Germinal center (tissue), 1 donor: ENCODE measurements at places on chromosomes 12 and 14.

DNA sequence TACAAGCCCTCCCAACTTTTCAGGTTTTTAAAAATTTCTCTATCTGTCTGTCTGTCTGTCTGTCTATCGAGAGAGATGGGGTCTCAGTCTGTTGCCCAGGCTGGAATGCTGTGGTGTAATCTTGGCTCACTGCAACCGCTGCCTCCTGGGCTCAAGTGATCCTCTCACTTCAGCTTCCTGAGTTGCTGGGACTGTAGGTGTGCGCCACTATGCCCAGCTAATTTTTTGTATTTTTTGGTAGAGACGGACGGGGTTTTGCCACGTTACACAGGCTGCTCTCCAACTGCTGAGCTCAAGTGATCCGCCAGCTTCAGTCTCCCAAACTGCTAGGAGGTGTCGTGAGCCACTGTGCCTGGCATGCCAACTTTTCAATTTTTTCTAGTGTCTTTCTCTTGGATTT, 437.2 kb downstream of the PCNX1 start:
- DNase-seq, result no peak

- DNase-seq, result no peak
These were observed 10.3 kb downstream of the ZBTB39 start for GRCh38 chr12:56995930-56996496.

- no peak for DNase-seq
These were observed 291.7 kb downstream of the NUAK1 start for GRCh38 chr12:105847068-105847467.

DNA sequence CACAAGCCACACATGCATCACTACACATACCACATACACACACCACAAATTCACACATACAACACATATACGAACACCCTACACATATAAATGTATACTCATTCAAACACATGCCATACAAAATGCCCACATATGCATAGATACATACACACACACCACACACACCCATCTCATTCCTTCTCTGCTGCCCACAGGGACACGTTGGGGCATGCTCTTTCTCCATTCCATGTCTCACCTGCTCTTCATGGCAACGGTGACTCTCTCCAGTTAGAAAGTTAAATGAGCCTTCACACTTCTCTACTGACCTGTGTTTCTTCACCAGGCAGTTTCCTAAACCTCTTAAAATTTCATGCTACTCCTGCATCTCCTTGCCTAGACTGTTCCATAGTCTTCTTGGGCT, 1194.8 kb downstream of the BCL11B start:
- no peak for DNase-seq

GRCh38 chr12:27340971-27341370, 8.3 kb downstream of the BMAL2 start:
- no peak for DNase-seq

GRCh38 chr12:75699728-75700496, 188.5 kb upstream of the KRR1 start:
- DNase-seq, result no peak

GRCh38 chr12:10113920-10114319, 15.1 kb upstream of the CLEC1A start:
- no peak for DNase-seq

DNA sequence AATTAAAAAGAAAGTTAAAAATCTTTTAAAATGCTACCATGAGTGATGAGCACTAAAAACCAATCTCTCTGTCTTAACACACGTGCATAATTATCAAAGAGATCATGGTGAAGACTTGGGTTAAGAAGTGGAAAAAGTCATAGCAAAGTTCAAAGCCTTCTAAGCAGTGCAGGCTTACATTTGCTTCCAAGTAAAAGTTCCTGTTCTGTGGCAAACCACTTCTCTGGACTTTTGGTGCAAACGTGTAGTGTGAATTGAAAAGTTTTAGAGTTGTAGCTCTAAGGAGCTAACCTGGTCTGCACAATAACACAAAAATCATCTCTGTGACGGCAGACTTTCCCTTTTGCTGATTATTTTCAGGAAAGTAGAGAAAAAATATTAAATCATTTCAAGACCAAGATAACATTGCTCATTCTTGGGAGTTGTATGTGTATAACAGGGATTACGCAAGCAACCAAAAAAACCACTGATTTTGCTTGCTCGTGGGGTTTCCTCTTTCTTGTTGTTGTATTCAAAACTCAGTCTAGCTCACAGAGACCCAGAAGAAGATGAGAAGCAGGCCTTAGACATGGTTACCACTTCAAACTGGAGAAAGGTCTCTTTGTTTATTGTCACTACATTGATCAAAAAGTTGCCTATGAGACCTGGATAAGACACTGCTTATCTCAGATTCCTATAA, 2.3 kb upstream of the GLIPR1 start:
- peak; percentile 27 for DNase-seq

- no peak for DNase-seq
These were observed 64.7 kb downstream of the RIMBP2 start for GRCh38 chr12:130651188-130651959.

GRCh38 chr14:29919845-29920244, 7.8 kb downstream of the PRKD1 start:
- no peak for DNase-seq

- no peak for DNase-seq
These were observed 153.9 kb downstream of the PIK3C2G start for GRCh38 chr12:18415227-18415626.

DNA sequence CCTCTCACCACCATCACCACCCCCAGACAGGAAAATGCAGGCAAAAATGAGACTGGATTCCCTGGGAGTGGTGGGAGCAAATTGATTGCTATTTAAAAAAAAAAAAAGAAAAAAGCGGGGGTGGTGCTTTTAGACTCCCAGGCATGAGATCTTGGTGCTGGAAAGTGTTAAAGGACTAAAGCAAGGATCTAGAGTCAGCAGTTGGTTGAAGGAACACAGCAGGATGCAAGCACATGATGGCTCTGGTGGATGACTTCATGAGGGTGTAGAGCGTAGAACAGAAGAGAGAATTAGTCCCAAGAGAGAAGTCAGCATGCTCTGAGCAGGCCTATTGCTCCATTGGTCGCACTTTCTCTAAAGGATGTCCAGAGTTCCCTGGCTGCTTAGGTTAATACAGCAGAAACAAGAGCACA, 183.8 kb upstream of the HMGA2 start:
- no peak for DNase-seq

- DNase-seq, result no peak
These were observed 231.2 kb downstream of the CHST11 start for GRCh38 chr12:104687823-104688573.

DNA sequence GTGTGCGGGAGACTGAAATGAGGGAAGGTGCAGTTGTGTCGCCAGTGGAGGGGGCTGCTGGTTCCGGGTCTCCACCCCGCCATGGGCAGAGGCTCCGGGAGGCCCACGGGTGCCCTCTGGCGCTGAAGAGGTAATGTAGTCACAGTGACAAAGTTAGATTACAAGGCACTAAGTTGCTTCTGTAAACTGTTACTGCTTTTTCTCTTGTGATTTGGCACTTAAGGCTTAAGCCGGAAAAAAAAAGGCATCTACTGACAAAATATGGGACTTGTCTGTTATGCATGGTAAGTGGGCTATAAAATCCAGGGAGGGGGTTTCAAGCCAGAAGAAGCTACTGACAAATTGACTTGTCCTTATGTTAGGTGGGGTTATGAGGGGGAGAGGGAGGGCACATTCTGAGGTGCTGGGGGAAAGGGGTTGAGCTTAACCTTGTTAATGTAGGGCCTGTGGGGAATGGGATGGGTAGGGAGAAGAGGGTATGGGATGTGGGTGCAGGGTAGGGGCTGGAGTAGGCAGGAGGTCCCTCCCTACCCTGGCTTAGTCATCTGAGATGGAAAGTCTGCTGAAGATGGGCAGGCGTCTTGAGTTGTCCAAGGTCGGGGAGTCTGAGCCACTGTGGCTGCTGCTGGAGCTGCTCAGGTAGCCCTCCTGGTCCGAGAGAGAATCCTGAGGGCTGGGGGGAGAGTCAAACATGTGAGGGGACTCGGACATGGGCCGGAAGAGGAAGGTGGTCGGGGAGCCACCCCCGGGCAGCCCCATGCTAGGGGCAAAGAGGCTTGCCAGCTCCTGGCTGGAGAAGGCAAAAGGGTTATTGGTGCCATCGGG, 3.7 kb downstream of the ZFP36L1 start:
- DNase-seq, result peak; percentile 81

- DNase-seq, result peak; percentile 24
These were observed at the start of gene IL23A for GRCh38 chr12:56338308-56339157. TSS of gene IL23A (plus strand) at chr12:56338884. CDS start at chr12:56339045, 161 bp downstream.

GRCh38 chr12:24903329-24904088, 45.4 kb downstream of the BCAT1 start:
- peak; percentile 25 for DNase-seq

DNA sequence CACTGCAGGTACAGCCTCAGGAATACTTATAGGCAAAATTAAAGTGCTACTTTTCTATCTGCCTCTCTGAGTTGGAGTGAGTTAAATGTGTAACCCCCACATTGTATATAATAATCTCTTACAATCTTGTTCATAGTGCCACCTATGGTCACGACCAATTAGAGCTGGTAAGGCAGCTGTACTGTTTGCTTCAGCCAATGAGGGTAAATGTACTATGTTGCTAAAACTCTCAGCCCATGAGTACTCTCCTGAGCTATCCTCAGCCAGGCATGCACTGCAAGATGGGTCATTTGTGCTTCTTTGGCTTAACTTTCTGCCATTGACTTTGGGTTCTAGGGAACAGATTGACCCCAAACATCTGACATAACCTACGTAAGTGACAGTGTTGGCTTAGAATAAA, 15.0 kb upstream of the MDM2 start:
- peak; percentile 94 for DNase-seq

GRCh38 chr14:92651758-92652406, 96.5 kb downstream of the LGMN start:
- no peak for DNase-seq

- DNase-seq, result no peak
These were observed 351.2 kb downstream of the SLC6A15 start for GRCh38 chr12:84561351-84561750.

DNA sequence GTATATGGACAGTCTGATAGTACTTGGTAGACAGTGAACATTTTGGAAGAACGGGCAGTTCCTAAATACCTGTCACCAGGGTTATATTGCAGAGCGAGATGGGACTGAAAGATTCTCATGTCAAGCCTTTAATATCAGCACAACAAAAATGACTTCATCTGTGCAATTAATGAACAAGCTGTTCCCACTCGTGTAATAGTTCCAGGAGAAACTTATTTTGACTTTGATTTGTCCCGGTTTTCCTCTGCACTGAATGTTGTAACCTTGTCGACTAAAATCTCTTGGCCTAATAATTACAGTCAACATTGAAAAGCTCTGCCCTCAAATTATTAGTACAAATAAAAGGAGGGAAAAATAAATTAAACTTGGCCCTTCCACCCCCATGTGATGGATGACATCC, 79.5 kb downstream of the WASHC3 start:
- no peak for DNase-seq

DNA sequence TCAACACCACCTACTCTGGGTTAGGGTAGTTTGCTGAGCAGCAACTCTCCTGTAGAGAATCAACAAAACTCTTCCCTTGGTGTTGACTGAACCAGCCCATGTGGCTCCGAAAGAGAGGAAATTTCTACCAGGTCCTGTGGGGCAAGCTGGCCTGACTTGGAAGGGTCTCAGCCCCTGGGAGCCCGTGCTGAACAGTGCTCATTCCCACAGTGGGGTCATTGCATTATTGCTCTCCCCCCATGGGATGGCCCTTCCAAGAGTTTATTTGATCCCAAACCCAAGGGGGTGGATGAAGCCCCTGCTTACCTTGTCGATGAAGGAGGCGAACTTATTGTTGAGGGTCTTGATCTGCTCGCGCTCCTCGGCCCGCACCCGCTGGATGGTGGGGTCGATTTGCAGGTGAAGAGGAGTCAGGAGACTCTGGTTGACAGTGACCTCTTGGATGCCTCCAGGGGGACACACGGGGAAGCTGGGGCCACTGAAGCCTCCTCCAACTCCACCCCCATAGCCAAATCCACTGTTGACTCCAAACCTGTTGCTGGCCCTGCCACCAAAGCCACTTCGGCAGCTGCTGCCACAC, 580 bp downstream of the KRT75 start:
- no peak for DNase-seq

GRCh38 chr12:94053676-94054075, 94.7 kb upstream of the PLXNC1 start:
- DNase-seq, result no peak

DNA sequence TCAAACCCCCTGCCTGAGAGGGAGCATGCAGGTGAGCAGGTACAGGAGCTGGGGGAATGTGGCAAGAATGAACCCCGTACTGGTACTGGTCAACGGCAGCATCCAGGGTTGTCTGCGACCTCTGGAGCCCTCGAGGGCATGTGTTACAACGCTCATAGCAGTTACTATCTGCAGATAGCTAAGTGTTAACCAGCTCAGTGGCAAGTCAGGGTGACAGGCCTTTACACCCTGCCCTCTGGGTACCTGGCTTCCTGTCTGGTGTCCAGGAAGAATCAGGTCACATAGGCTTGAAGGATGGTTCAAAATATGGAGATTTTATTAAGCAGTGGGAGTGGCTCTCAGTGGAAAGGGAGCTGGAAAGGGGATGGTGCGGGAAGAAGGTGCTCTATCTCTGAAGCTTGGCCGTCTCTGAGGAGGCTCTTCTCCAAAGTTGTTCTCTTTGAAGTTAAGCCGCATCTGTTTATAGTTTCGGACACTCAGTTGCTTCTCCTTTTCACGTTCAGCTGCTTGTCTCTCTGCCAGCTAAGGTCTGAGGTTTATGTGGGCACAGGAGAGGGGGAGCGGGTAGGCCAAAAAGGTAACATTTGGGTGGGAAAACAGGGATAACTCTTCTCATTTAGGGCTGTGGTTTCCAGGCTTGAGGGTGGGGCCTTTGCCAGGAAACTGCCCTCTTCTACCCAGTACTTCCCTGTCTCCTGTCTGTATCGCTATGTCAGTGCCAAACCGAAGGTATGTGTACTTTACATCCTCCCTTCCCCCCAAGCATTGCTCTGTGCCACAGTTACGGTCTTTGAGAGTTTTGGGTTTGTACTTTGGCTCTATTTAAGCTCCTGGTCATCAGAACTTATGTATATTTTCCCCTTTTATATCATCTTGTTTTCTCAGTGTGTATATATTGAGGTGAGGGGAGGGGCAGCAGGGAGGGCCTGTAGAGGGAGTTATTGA, 305.8 kb downstream of the RGS6 start:
- peak; percentile 6 for DNase-seq

- DNase-seq, result no peak
These were observed 40.7 kb upstream of the RIN3 start for GRCh38 chr14:92472860-92473259.

- DNase-seq, result no peak
These were observed 18.5 kb downstream of the NCOR2 start for GRCh38 chr12:124548854-124549378.

GRCh38 chr12:108995370-108995992, 25.4 kb downstream of the SVOP start:
- DNase-seq, result no peak
